NCI-H524 treated with DMSO at 0.1 percent for 48 hours (cell line): ENCODE measurements at places on chromosomes 11 and 22.

- no peak for DNase-seq
Measured at GRCh38 chr11:128709402-128709801, 15.5 kb downstream of the FLI1 start.

GRCh38 chr22:40367342-40367741, 3.1 kb upstream of the SGSM3 start:
- DNase-seq: no peak

GRCh38 chr22:44279069-44279360, 33.7 kb downstream of the SHISAL1 start:
- DNase-seq: no peak

DNA sequence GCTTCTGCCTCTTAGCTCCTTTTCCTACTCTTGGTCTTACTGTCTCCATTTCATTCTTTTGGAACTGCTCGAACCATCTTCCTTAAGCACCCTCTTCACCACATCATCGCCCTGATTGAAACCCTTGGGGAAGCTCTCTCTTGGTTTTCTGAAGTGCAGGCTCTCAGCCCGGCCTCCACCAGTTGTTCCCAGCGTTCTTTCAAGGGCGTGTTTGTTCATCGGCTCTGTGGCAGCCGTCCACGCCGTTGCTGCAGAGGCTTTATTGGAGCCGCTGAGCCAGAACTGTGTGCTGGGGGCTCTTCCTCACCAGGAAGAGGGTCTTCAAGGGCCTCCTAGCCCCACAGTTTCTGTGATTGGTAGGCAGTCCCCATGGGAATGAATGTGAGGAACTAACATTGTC, 214.1 kb downstream of the TBC1D22A start:
- DNase-seq: no peak

- no peak for DNase-seq
Measured at GRCh38 chr11:132131047-132131446, 760.6 kb downstream of the NTM start.

GRCh38 chr11:10743354-10744000, 7.6 kb upstream of the CTR9 start:
- DNase-seq: no peak

- DNase-seq: no peak
Measured at GRCh38 chr11:120785576-120785975, 238.3 kb upstream of the TBCEL start.

GRCh38 chr11:116397602-116398084, 375.1 kb downstream of the BUD13 start:
- no peak for DNase-seq

DNA sequence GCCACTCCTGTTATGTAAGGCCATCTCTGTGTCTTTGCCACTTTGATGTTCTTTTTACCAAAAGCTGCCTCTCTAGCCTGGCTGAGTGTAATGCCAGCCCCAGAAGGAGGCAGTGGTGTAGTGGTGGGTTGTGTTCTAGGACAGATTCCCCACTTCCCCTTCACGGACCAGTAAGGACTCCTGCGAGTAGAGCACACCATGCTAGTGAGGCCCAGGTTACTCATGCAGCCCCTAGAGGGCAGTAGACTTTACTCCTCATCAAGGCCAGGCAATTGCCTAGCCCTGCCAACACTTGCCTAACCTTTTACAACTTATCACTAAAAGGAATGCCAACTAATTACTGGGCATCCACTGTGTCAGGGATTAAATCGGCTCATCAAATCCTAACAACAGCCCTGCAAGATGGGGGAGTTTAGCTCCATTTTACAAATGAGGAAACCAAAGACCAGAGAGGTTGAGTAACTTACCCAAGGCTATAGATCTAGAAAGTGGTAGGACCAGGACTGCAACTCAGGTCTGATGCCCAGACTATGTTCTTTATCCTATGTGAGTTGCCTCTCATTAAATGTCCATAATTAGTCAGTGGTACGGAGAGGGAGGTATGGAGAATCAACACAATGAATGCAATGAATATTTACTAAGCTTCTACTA, 75.3 kb downstream of the APIP start:
- no peak for DNase-seq

DNA sequence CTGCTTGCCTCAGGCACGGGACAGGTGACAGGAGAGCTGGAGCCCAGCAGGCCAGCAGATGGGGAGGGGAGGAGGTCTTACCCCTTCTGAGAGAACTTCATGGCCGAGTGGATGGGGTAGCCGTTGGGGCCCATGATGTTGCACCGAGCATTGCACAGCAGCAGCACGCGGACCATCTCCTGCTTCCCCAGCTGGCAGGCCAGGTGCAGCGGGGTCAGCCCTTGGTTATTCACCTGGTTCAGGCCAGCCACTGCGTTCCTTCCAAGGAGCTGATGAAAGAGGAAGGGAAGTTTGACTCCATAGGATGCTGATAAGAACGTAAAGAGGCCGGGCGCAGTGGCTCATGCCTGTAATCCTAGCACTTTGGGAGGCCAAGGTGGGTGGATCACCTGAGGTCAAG, 29.4 kb upstream of the BAIAP2L2 start:
- no peak for DNase-seq

- peak; percentile 90 for DNase-seq
Measured at GRCh38 chr11:116613206-116613875, 159.4 kb downstream of the BUD13 start.

- peak; percentile 36 for DNase-seq
Measured at GRCh38 chr11:113591117-113591516, 115.0 kb downstream of the TMPRSS5 start.

- DNase-seq: no peak
Measured at GRCh38 chr22:43129426-43130425, 13.5 kb downstream of the MCAT start.

GRCh38 chr22:44860311-44860710, 107.9 kb downstream of the ARHGAP8 start:
- peak; percentile 29 for DNase-seq

DNA sequence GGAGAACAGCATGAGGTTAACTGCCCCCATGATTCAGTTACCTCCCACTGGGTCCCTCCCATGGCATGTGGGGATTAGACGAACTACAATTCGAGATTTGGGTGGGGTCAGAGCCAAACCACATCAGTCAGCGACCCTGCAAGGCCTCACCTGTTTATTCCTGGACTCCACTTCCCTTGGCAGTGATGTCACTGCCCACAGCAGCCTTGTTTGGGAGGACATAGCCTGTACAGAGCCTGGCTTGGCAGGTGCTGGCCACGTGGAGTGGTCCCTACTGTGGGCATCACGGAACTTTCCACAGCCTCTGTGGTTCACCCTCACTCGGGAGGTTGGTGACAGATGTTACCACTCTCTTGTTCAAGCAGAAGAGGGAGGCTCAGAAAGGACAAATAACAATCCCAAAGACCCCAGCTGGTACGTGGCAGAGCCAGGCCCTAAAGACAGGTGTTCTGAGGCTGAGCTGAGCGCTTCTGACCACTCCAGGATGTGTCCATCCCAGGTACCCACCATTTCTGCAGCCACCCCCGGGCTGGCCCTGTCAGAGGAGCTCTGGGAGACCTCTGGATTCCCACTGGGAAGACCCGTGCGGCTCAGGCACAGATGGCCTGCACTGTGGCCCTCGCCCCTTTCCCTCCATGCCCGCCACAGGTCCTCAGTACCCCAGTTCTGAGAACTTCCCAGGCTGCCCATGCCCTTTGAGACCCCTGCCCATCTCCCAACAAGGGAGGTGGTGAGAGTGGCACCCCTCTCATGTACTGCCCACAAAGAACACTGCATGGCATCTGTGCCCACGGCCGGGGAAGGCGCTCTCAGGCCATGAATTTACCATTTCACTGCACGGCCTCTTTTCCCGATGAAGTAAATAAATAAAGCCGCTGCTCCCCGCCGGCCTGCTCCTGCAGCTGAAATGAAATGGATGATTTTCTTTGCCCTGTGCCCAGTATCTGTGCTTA, 605.8 kb downstream of the TBC1D22A start:
- no peak for DNase-seq

GRCh38 chr11:88324562-88325345, 12.8 kb downstream of the CTSC start:
- no peak for DNase-seq

DNA sequence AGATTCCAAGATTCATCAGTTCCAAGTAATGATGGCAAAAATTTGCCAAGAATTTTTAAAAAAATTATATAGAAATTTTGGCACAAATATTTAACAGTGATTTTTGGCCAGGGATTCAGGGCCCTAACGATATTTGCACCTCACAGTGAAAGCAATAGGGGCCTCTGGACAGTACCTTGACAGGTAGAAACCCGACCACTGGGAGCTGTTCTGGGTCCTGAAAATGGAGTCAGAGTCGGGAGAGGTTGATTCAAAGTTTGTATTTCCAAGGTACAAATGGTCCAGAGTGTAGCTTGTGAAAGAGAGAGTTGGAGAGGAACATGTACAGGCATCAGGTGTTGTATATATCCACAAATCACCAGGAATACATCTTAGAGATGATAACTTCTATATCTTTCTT, 41.6 kb downstream of the MRGPRX2 start:
- DNase-seq: no peak

DNA sequence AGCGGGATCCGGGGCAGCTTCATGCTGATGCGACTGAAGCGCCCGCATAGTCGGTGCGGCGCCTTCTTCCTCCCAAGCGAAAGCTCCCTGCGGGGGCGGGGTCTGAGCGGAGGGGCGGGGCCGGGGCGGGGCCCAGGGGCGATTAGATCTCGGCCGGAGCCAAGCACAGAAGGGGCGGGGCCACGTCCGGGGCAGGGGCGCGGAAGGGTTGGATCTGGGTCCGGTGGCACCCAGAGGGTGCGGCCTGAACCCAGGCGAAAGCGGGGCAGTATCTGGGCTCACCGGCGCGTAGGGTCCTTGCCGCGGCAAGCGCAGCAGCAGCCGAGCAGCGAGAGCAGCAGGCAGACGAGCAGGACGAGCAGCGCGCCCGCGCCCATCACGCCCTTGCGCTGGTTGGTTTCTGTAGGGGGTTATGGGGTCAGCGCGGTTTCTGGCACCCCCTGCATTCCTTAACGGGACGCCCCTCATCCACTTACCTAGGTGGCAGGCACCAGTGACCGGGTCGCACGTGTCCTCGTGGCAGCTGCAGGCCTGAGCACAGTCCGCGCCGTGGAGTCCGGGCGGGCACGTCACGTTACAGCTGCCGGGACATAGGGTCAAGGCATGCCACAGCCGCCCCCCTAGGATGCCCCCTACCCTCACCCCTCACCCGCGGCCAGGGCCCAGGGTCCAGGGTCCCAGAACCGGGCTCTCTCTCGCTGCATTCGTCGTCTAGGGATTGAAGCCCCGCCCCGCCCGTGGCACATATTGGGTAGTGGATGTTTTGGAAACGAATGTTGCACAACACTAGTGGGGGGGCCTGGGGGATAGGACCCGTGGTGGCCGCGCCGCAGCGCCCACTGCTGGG, 8.1 kb downstream of the SCARF2 start:
- no peak for DNase-seq

GRCh38 chr11:47060807-47061206, 115.9 kb downstream of the ARFGAP2 start:
- no peak for DNase-seq

- DNase-seq: no peak
Measured at GRCh38 chr11:77580712-77581337, 8.9 kb upstream of the AQP11 start.

- DNase-seq: no peak
Measured at GRCh38 chr11:34564406-34564805, 50.8 kb upstream of the ELF5 start.

DNA sequence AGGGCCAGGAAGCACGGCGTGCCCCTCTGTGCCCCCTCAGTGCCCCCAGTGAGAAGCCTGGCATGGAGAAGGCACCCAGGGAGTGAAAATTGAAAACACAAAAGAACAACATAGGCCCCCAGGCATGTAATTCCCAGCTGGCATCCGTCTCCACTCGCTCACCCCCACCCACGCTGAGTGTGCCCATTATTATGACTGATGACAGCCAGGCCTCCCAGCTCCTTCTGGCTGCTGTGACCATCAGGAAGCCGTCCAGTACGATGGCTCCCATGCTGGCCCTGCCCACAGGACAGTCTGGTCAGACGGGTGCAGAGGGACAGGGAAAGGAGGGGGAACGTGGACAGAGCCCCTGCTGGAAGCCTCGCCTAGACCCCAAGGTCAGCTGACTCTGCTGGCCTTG, 30.1 kb downstream of the ELFN2 start:
- DNase-seq: no peak

DNA sequence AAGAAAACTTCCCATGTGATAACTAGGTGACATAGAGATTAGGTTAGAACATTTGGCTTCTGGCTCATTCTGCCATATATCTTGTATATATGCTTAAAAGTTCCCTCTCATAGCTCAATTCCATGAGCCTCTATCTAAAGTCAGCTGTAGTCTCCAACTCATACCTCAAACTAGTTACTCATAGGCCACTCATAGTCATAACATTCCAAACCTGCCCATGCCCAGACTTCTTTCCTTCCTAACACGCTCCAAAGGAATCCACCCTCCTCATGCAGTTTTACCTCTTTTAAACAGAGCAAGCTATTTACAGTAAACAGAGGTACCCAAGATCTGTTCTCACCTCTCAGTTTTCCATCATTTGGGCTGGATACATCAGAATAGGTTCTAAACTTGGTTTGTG, 39.4 kb downstream of the GLYATL2 start:
- no peak for DNase-seq

DNA sequence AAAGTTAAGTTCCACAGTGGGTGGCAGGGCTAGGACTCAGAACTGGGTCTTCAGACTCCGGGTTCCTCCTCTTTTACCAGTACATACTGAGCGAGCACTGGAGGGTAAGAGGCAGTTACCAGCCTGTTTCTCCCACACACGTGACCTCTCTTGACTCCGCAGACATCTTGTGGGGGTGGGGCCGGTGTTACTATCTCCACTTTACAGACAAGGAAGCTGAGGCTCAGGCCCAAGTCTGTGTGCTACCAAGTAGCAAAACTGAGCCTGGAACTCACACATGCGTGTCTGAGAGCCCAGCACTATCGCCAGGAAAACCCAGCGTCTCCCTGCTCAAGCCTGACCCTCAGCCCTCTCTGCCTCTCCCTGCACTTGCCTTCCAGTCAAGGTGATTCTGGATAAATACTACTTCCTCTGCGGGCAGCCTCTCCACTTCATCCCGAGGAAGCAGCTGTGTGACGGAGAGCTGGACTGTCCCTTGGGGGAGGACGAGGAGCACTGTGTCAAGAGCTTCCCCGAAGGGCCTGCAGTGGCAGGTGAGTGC, 16.0 kb upstream of the SMIM35 start:
- no peak for DNase-seq

GRCh38 chr11:43576320-43576802, 104.2 kb upstream of the HSD17B12 start:
- DNase-seq: no peak

GRCh38 chr11:132471466-132471865, 1060.8 kb downstream of the OPCML start:
- DNase-seq: no peak

- no peak for DNase-seq
Measured at GRCh38 chr11:38491986-38492385, 1894.0 kb upstream of the RAG2 start.

DNA sequence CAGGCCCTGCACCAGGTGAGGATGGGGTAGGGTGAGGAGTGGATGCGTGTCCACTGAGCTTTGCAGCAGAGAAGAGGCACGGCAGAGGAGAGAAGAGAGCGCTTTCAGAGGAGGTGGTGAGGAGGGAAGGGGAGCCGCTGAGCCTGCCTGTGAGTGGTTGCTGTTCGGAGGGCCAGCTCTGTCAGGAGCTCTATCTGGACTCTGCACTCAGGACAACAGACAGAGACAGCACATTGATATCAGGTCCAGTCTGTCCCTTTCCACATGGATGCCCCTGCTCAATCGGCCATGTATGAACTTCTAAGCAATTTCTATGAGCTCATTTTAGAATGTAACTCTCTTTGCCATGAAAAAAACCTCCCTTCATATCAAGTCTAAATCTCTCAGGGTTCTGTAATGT, 158.6 kb downstream of the KIRREL3 start:
- no peak for DNase-seq

GRCh38 chr11:12359761-12360160, 17.6 kb upstream of the PARVA start:
- DNase-seq: no peak

- DNase-seq: no peak
Measured at GRCh38 chr22:27262361-27262760, 539.2 kb downstream of the MN1 start.
